ENCODE measurements at places on chromosomes 3 and 15.

DNA sequence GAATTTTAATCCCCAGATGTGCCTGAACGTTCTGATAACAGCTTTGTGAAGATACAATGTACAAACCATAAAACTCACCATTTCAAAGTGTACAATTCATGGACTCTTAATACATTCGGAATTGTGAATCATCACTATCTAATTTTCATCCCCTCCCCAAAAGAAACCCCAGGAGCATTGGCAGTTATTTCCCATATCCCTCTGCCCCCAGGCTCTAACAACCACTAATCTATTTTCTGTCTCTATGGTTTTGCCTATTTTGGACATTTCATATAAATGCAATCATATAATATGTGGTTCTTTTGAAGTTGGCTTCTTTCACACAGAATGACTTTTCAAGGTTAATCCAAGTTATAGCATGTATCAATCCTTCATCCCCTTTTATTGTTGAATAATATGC, 25.3 kb downstream of the PRICKLE2 start:
- DNase-seq = no peak

- DNase-seq = no peak
Observed at GRCh38 chr15:51119120-51119519, 24.4 kb upstream of the TNFAIP8L3 start.

DNA sequence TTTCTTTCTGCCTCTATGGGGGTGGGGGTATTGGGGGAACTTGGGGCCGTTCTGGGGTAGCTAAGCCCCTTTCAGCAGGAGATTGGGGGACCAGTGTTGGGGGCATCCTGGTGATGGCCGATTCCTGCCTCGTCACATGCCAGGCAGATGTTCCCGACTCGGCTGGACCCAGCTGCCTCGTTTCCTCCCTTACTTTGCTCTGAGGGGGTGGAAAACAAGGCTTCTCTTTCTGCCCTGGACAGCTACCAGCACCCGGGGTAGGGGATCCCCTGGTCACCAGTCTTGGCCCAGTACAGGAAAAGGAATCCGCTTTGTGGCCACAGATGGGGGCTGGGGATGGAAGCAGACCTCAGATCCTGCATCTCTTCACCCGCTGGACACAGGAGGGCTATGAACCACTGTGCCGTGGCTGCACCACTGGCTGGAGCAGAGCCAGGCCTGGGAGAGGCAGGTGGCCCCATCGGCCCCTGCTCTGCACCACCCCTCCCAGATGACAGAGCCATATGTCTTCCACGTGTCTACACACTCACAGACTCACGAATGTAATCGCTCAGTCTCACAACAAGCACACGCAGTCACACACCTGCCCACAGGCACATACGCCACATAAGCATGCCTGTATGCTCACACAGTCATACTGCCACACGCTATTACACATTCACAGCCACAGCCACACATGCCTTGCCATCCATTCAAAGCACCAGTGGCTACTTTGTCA, 12.4 kb downstream of the SNX33 start:
- no peak for DNase-seq

- DNase-seq = peak; percentile 69
Observed at GRCh38 chr15:72231833-72232478, 966 bp upstream of the PKM start.

DNA sequence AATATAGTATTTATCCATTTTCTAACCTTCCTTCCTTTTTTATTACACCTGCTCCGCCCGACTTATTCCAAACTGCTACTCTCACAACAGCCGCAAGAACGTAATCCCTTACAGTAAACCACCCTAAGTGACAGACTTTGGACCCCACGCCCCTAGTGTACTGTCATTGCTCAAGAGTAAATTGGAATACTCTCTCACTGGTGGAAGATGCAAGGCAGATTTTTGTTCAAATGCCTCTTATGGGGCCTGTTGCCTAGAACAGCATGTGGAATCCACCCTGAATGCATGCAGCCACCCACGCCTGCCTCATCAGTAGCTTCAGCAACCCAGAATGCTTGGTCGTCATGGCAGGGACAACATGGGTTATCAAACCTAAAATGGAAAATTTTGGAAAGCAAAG, 226.2 kb upstream of the ST8SIA2 start:
- DNase-seq = no peak

DNA sequence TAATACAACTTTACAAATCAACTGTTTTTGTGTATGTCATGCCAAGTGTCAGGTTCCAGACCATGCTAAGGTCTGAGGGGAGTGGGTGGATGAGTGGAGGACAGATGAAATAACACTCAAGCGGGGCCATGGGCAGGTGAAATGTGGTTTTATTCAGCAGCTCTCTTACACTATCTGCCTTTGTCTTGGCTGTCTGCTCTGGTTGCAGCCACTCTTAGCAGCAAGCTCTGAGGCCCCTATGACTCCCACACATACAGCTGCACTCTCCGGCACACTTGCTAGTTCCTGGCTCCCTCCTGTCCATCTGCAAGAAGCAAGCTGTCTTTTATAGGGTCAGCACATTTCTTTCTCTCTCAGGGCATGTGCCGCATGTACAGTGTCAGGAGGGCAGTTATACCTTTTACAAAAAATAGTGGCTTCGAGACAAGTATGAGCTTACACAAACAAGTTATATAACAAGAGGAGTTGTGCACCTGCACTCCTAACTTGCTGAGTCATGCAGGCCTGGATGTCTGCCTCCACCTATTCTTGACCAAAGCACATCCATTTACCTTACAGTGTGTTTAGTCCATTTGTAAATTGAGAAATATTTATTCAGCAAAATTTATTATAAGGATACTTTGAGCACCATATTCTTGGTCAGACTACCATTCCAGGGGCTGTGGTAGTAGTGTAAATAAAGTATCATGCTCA, 683.7 kb upstream of the CBLB start:
- no peak for DNase-seq

DNA sequence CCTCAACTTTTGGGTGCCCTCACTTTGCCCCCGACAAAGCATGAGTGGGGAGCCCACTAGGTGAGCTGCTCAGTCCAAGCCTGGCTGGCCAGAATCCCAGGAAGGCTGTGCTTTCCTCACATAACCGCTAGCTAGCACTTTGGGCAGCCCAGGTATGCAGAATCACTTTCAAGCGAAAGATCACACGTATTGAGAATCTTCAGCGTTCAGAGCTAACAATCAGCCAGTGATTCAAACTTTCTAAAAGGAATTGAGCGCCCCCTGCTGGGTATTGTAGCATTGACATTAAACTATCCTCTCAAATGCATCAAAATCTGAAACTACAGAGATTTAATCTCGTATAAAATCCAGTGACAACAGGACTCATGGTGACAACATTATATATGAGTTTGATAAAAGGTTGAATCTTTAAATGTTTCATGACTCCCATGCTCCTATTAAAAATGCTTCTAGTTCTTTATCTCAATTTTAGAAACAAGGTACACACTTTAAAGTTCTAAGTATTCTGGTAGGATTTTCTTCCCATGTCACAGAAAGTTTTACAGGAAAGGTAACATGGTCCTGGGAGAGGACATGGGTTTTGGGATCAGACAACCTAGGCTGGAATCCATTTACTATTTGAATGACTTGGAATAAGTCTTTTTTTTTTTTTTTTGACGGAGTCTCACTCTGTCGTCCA, 11.8 kb downstream of the ANAPC13 start:
- DNase-seq = peak; percentile 21

DNA sequence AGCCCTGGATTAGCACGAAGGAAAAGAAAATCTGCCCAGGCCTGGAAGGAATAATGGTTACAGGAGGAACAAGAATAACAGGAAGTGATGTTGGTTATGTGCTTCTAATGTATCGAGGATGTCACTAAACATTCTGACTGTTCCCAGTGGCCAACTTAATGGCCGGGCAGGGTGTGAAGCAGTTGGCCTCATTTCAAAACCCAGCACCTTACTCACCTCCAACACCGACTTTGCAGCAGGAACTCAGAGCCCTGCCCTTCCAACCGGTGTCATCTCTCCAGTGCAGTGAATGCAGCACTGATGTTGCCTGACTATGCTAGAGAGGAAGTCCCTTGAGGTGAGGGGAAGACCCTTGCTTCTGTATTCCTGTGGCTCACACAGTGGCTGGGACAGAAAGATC, 162.4 kb upstream of the LRTM1 start:
- no peak for DNase-seq

DNA sequence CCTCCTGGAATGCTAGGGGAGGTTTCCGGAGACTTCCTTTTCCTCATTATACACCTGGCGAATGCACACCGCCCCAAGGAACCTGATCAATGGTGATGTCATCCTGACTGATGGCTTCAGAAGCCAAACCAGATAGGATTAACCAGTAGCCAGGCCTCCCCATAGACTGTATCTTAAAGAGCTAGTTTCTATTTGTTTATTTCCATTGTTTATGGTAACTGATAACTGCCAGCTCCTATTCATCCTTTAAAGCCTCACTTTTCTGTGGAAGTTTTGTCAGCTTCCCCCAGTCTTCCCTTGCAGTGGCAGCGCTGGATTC, at the start of gene MKRN2OS:
TSS of gene MKRN2OS (minus strand) at position 27 of the 319 bp plus-strand sequence. CDS start 35 bp downstream, outside the sequence.
- no peak for DNase-seq

GRCh38 chr3:53846134-53846850, at the start of the genes CHDH and IL17RB:
CHDH (minus strand) TSS chr3:53846419; CDS start chr3:53824008, 22,411 bp downstream.
IL17RB (plus strand) TSS chr3:53846568; CDS start chr3:53846589, 21 bp downstream.
- DNase-seq = peak; percentile 22

GRCh38 chr15:93042691-93043378, 46.2 kb downstream of the RGMA start:
- DNase-seq = no peak

- DNase-seq = no peak
Observed at GRCh38 chr3:27678234-27678633, 43.9 kb downstream of the EOMES start.

DNA sequence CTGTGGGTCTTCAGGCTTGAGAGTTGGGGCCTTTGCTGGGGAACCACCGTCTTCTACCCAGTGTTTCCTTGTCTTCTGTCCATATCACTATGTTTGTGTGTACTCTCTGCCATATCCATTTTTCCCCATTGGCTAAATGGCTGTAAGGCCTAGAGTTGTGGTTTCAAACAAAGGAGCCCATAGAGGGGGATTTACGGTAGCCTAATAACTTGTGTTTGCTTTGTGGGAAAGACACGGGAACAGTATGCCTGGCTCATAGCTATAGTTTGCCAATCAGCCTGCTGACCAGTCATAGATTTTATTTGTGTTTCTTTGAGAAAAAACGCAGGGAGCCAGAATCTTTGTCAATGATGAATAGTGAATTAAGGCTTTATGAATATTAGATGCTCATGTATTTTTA, 554.8 kb downstream of the NAALADL2 start:
- DNase-seq = no peak

GRCh38 chr15:65099336-65099735, 15.7 kb downstream of the UBAP1L start:
- no peak for DNase-seq

DNA sequence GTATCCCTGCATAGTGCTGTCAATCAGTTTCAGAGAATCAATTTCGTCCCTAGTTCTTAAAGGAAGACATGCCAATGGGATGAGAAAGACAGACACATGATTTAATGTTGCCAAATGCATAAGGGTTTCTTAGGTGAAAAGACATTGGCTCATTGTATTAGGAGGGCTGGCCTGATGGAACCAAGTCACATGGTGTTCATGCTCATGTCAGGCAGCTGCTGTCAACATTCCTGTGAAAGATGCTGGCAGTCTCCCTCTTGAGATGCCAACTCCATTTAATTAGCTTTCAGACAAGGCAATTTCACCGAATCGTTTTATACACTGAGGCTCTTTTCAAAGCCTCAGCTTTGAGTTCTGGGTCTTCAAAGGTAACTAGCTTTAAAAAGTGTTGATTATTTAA, 16.1 kb upstream of the IL1RAP start:
- DNase-seq = no peak

- no peak for DNase-seq
Observed at GRCh38 chr3:64575211-64575844, 112.5 kb downstream of the ADAMTS9 start.

DNA sequence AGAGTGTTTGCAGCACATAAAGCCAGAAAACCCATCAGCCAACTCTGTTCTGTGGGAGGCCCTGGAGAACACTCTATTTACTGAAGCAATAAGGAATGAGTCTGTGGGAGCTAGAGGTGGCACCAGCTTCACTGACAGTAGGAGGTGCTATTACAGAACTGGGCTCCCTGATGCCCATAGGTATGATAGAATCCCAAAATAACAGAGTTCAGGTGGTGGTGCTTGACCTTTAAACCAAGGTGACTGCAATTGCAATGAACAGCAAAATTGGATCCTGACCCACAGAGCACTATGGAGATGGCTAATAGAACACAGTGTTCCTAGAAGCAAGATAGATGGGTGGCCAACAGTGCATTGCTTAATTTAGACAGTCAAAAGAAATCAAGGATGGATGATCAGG, 95.4 kb upstream of the RNU6-1 start:
- no peak for DNase-seq

DNA sequence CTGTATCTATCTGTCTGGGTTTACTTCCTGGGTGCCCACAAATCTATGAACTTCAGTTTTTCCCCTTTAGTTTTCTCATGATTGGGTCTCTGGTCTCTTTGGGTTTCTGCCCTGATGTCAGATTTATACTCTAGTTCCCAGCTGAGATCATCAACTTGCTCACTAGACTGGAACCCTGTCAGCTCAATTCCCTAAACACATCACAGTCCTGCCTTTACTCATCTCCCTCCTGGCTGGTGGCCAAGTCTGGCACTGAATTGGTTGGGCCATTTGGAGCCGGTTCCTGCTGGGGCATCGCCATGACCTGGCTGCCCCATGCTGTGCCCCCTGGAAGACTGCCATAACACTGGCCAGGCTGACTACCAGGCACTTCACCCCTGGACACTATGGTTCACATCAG, 345.3 kb downstream of the CHST2 start:
- DNase-seq = no peak

DNA sequence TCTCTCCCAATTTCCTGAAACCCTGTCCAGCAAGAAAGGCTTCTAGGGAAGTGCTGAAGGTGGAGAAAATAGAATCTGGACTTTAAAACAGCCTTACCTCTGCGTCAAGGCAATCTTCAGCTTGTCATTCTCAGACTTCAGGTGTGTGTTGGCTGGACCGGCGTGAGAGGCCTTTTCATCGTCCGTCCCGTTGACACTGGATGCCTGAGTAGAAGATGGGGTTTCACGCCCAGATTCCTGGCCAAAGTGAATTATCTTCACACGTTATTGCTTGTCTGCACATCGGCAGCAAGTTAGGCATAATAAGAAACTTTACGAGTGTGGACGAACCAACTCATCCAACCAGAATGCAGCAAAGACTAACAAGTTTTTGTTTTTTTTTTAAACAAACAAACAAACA, 49.5 kb downstream of the WHAMM start:
- no peak for DNase-seq

DNA sequence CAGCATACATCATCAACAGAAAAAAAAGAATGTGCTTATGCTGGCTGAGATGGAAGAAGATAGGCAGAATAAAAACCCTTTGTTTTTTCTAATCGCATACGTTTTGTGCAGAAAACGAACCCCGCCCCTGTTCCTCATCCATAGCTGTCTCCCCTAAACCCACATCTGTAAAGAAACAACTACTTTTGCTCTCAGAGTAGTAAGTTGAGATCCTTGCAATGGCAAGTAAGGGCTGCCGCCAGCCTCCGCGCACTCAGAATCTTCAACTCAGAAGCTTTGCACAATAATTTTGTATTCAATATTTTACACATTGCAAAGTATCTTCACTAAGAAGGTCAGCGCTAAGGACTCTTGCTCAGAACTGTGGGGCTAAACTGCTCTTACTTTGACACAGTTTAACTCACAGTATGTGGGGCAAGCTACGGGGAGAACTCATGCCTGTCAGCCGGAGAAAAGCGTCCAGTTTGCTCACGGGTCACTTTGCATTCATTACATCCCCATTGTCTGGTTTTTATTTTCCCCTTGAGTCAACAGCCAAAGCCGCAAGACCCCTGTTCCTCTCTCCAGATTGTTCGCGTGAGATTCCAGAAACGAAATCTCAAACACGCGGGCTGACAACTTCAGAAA, 1.0 kb downstream of the LYSMD4 start:
- no peak for DNase-seq
